Activated T-cell treated with anti-CD3 and anti-CD28 coated beads, Interleukin-2, amount 50 U/mL, for 72 hours (primary cell): ENCODE measurements at places on chromosomes 5 and 9.

DNA sequence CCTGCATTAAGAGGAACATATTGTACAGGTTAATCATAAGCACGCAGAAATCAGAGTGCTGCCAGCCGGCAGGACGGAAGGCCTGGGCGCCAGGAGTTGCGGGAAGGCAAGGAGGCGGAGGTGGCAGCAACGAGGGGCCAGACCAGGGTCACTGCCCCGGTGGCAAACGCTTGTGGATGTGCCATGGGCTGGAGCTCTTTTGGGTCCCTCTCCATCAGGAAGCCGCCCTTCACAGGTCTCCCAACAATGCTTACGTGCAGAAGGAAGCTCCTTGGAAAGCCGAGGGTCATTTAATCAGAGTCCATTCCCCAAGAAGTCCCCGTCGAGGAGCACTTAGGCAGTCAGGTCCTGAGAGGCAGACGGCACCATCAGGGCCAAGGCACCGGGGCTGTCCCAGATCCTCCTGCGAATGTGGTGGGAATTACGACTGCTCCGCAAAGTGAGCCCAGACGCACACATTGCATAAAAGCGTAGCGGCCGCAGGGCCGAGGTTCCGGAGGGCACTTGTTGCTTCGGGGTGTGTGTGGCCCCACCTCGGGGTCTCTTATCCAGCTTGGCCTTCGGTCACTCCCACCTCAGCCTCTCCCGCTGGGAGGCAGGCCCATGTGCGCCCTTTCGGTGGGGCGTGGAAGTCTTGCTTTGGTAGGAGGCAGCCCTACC lies 20.5 kb downstream of the MRPL36 start:
- no peak for DNase-seq

DNA sequence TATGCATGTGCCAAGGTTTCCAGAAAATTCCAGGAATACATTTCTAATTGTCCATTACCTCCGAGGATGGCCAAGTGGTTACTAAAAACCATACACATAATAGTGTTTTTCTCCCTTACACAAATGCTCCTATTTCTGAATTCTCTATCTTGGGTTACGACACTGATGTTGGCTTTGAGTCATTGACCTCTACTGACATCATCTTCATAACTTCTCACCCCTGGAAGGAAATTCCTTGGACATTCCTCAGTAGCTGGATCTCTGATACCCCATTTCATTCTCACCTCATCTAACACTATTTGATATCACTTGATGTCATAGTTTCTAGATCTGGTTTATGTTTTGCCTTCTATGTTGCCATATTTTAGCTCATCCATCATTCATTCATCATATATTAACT lies 287.2 kb downstream of the CTNND2 start:
- DNase-seq, result no peak

- peak; percentile 16 for DNase-seq
Measured at GRCh38 chr9:133477992-133478850, 678 bp downstream of the SLC2A6 start.

- no peak for DNase-seq
Measured at GRCh38 chr9:115359017-115359780, 241.2 kb upstream of the TNC start.

GRCh38 chr5:73298772-73299630 lies 126.0 kb downstream of the TMEM174 start:
- peak; percentile 43 for DNase-seq

GRCh38 chr9:80376180-80376579 lies 804.4 kb downstream of the TLE4 start:
- no peak for DNase-seq

DNA sequence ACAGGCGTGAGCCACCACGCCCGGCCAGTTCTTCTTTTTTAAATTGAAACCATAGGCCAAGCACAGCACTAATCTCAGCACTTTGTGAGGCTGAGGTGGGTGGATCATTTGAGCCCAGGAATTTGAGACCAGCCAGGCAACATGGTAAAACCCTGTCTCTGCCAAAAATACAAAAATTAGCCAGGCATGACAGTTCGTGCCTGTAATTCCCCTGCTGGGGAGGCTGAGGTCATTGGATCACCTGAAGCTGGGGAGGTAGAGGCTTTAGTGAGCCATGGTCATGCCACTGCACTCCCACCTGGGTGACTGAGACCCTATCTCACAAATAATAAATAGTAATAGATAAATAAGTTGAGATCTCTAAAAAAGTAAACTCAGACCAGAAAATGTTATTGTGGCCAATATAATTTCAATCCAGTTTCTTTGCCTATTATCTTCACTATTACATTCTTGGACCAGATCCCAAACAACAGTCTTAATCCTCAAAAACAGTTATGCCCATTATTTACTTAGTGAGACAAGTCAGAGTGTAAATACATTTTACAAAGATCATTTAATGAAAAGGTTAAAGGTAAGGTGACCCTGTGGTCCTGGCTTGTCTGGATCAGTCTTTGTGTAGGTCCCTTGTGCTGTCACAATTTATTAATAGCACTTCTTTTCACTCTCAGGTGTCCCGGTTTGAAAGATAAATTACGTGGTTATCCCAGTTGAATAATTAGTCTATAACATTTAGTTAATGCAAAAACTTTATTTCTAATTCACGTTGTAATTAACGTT lies 53.6 kb downstream of the RAB24 start:
- DNase-seq, result no peak

DNA sequence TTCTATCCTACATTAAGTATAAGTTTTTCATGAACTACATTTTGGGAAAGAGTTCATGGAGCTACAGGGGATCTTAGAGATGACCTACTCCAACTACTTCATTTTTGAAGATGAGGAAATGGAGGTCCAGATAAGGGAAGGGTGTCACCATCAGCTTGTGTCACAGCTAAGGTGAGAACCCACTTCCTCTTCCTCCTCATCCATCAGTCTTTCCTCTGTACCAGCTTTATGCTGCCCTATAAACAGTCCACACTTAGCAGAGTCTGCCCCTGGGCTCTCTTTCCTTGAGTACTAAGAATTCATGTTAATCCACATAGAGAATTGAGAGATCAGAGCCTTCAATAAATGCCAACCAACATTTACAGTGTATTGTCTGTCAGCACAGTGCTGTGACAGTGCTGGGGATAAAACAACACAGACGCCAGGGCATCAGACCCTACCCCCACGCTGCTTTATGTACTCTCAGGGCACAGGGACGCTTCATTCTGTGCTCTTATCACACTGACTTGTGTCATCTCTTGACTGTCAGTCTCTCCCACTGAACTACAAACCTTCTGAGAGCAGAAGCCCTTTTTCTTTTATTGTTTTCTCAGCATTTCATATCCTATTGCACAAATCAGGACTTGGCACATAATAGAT lies 22.1 kb downstream of the ADRB2 start:
- DNase-seq, result no peak

DNA sequence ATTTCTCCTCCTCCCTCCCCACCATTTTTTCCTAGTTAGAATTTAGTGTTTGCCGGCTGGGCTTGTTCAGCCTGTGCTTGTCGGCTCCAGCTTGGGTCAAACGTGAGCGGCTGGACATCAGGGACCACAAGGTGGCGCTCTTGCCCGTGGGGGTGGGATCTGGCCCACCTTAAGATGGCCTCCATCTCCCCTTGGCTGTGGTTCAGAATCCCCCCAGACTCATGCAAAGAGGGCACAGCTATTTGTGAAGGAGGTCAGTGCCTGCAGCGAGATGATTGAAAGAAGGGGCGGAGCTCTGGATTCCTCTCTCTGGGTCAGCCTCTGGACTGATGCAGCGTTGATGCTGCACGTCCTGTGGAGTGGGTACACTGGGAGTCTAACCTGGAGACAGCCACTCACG lies 283.3 kb upstream of the TUT7 start:
- peak; percentile 34 for DNase-seq

GRCh38 chr5:170439223-170439943 lies 50.2 kb upstream of the KCNMB1 start:
- DNase-seq, result no peak

DNA sequence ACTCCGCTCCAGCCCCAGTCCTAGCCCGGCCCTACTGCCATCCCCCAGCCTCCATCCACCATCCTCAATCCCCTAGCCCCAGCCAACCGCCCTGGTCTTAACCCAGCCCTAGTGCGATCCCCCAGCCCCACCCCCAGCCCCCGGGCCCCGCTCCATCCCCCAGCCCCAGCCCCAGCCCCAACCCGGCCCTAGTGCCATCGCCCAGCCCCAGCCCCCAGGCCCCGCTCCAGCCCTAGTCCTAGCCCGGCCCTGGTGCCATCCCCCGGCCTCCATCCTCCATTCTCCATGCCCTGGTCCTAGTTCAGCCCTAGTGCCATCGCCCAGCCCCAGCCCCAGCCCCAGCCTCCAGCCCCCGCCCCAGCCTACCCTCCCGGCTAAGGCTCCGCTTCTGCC lies 398 bp downstream of the TOR1A start:
- DNase-seq, result no peak
